Tongue (tissue), 3 donors: ENCODE measurements at places on chromosomes 12 and 14. TPM values are rescaled to one million over a fixed set of nuclear protein-coding genes. Genes with fewer than 3 reads are reported as not detected.

Gene NAB2
- 44.5 TPM for total RNA-seq

Gene TOMM20L
- total RNA-seq, result not detected

Gene PTPRQ
- 0.21 TPM for total RNA-seq

Gene LRRK2
- total RNA-seq, result 25.2 TPM

Gene RASSF9
- 4.3 TPM for total RNA-seq

Gene RNFT2
- total RNA-seq, result 1.0 TPM

Gene NCOR2
- 147 TPM for total RNA-seq

Gene CMA1
- not detected for total RNA-seq

Gene ARHGAP9
- total RNA-seq, result 2.5 TPM

Gene PGF
- total RNA-seq, result 8.6 TPM

Gene SLC15A5
- not detected for total RNA-seq

Gene SLC6A15
- 7.9 TPM for total RNA-seq

Gene CD9
- 298 TPM for total RNA-seq

Gene ACACB
- total RNA-seq, result 17.6 TPM

Gene TNFAIP2
- 73.4 TPM for total RNA-seq

Gene CISTR
- total RNA-seq, result not detected

Gene LRTM2
- total RNA-seq, result not detected

Gene DHRS4L2
- total RNA-seq, result 8.2 TPM

Gene TBX5
- not detected for total RNA-seq

Gene LALBA
- total RNA-seq, result not detected

Gene SIX4
- 30.6 TPM for total RNA-seq

Gene PPM1H
- 4.5 TPM for total RNA-seq

Gene SART3
- 79.1 TPM for total RNA-seq

Gene KRT6A
- 299 TPM for total RNA-seq

Gene GALNT8
- total RNA-seq, result 2.1 TPM

Gene RDH12
- 0.10 TPM for total RNA-seq

Gene KCNH5
- total RNA-seq, result 0.21 TPM

Gene DLK1
- total RNA-seq, result 1,117 TPM

Gene KLRC2
- not detected for total RNA-seq

Gene REP15
- total RNA-seq, result 3.0 TPM

Gene LARP4
- total RNA-seq, result 87.3 TPM

Gene TSPAN11
- total RNA-seq, result 27.1 TPM

Gene NANOG
- not detected for total RNA-seq

Gene CCDC88C
- total RNA-seq, result 29.8 TPM

Gene PRB2
- total RNA-seq, result not detected

Gene SERPINA3
- total RNA-seq, result 1.5 TPM

Gene ETFRF1
- total RNA-seq, result 46.0 TPM
